ENCODE measurements at places on chromosomes 1 and 21.

DNA sequence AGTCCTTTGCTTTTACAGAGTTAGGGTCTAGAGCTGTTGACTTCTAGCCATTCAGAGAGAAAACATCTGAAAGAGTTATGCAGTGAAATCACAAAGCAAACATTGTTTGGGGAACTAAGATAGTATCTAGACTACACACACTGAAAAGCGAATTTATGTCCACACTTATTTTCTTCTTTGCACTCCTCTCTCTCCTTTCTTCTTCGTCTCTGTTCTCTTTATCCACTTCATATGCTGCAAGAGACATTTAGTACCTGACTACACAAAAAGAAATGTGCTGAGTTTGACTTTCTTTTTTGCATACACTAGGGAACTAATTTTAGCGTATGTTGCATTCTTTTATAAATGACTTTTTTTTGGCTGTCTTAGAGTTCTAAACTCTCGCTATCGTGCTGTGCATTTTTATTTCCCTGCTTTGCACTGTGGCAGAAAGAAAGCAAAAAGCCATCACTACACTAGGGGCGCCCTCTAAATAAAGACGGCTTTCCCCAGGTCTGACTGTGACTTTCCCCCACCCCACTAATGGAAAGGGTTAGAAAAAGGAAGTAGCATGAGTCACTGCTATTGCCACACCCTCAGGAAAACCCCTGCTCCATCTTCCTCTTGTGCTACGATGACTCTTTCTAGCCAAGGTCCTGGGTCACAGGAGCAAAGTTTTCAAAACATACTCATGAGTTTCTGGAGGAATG lies 65.7 kb downstream of the MAP3K7CL start:
- peak; percentile 96 for DNase-seq

DNA sequence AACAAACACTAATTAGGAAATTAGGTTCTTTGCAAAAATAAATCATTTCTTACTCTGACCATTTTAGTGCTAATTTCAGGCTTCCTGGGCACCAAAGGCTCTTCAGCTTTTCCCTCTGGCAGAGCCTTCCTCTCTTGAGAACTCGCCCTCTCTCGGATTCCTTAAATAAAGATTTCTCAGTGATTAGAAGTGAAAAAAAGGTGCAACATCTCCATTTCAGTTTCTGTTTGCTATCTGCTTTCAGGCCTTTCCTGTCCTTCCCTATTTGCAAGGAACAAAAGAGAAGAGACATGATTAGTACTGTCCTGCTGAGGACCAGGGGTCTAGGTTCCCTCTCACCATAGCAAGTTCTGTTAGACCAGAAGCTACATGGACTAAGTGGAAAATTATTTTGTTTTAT lies 27.8 kb upstream of the CACYBP start:
- DNase-seq: no peak

GRCh38 chr1:26710811-26711210 lies 15.0 kb downstream of the ARID1A start:
- no peak for DNase-seq

DNA sequence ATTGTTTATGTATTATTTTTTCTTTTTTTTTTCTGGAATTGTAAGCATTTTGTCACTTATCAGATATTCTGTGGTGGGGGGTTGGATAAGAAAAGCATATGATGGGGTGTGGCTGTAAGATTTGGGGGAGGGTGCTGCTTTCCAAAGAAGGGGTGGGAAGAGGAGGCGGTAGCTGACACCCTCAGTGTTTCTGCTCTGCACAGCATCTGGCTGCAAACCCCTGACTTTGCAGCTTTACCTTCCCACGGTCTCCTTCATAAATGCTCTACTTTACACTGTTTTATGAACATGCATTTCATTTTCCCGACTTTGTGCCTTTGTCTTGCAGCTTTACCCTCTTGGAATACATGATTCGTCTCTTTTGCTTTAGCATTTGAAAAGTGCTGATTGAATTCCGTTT lies 7.6 kb downstream of the FMN2 start:
- no peak for DNase-seq

DNA sequence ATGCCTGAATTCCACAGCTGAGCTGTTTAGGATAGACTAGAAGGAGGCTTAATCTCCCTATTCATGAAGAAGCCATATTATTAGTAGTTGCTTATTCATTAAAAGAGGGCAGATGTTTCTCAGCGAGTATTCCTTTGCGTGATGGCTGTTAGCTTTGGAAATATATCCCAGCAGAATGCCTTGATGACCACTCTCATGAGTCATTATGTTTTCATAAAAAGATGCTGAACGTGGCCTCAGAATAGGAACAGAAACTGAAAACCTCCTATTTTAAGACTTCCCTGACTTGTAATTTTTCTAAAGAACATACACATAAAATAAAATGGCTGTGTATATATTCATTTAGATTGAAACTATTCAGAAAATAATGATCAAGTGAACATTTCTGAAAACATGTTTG lies 9.6 kb upstream of the PLA2G4A start:
- DNase-seq: peak; percentile 55

DNA sequence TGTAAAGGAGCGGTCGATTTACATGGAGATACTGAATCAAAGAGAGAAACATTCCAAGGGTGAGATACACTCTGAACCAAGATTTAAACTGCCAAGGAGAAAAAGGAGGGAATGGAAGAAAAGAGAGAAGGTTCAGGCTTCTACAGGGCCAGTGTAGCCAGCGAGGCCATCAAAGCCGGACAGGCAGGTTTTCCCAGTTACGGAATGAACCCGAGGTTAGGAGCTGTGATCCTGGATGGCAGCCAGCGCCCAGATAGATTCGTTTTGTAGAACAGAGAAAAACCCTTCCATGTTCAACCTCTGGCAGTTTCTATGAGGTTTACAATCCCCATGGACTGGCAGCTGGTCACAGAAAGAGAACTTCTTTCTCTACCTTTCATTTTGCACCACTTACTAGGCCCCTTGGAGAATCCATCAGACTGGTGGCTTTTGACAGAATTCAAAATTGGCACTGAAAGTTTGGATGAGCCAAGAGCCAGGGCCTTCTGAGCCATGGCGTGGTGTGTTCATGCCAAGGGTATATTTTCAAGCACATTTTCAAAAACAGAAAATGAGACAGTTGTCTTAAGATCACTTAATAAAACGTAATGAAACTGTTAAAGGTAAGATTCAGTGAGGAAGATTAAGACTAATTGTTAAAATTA lies 171.5 kb downstream of the RUNX1 start:
- DNase-seq: no peak

DNA sequence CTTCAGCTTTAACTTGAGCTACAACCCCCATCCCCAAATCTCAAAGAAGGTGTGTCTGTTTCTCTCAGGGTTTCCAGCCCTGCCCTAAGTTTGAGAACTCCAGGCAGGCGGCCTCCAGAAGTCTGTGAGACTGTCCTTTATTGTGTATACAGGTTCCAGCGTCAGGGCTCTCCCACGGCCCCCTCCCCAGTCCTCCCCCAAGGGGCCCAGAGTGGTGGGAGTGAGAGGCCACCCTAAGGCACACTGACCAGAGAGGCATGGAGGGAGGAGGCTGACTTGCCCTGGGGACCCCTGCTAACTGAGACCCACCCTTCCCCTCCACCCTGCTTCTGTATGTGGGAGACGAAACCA lies 4.0 kb downstream of the HSPB7 start:
- DNase-seq: no peak

- DNase-seq: no peak
These were observed 48.4 kb upstream of the CCDC27 start for GRCh38 chr1:3703786-3704371.

DNA sequence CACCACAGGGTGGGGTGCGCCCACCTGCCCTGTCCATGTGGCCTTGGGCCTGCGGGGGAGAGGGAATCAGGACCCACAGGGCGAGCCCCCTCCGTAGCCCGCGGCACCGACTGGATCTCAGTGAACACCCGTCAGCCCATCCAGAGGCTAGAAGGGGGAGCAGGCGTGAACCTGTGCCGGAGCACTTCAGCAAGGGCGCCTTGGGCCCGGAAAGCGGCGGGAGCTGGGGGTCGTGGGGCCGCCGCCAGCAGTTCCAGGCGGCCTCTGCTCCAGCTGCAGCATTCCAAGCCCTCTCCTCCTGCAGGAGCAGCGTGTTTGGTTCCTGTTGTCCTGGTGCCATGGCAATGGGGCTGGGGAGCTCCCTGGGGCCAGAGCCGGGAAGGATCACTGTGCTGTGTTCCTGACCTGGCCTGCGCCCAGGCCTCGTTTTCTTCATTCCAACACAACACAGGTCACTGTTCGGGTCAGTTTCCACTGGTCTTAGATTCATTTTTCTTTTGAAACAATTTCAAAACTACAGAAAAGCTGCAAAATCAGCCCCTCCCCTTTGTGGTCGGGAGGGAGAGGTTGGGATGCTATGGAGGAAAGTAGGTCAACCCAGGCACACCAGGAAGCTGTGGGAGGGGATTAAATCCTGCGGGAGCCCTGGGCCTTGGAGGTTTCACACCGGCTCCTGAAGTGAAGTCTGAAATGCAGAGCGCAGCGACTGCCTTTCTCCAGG lies 18.8 kb downstream of the SLX9 start:
- DNase-seq: peak; percentile 88

All from fibroblast of pulmonary artery (primary cell).